ENCODE measurements at places on chromosomes 7 and 10. TPM values are rescaled to one million over a fixed set of nuclear protein-coding genes. Genes with fewer than 3 reads are reported as not detected.

DNA sequence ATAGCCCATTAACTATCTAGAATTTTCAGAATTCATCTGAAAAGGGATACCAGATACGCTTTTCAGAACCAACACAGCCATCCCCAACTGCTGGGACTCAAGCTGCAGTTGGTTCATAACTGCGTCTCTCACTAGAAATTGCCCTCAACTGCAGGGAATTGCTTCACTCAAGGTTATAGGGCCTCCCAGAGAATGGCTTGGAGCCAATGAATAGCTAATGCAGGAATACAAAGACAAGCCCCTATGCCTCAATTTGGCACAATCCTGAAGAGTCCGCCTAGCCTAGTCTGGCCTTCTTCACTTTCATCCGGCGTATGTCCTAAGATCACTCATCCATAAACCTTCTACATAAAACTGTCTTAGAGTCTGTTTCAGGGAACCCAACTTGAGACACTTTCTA is 164.0 kb downstream of the SKAP2 start:
- no peaks in the 10 kb centered on the region for H3K27me3 ChIP-seq
- no peak overlapping the region for H3K27ac ChIP-seq
- no peak overlapping the region for H3K4me3 ChIP-seq
- H3K36me3 ChIP-seq: no peaks in the 10 kb centered on the region
- H3K4me1 ChIP-seq: peaks cover 18% of the 10 kb centered on the region
- DNase-seq: no peak

DNA sequence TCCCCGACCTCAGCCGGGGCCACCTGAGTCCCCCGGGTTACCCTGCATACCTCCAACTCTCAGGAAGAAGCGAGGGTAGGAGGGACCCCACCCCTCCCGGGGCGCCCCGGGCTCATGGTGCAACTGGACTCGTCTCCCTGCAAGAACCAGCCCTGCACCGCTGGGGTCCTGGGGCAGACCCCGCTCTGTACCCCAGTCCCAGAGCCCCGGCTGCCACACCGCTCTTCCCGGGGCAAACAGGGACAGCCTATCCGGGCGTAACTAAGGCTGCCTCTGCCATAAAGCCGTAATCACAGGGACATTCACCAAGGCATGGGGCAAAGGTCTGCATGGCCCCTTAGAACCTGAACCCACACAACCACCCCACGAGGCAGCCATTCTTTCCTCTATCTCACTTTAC is 6.7 kb upstream of the MAFK start:
- H3K36me3 ChIP-seq: no peaks in the 10 kb centered on the region
- no peak for DNase-seq
- peaks cover 15% of the 10 kb centered on the region for H3K27me3 ChIP-seq
- H3K4me3 ChIP-seq: no peak overlapping the region
- no peak overlapping the region for H3K27ac ChIP-seq

GRCh38 chr7:143390104-143390772 is 9.1 kb downstream of the ZYX start:
- peaks cover 32% of the 10 kb centered on the region for H3K36me3 ChIP-seq
- no peak for DNase-seq
- no peaks in the 10 kb centered on the region for H3K27me3 ChIP-seq
- peaks cover 34% of the 10 kb centered on the region for H3K4me1 ChIP-seq

- H3K36me3 ChIP-seq: peaks cover 13% of the 10 kb centered on the region
- DNase-seq: no peak
- no peaks in the 10 kb centered on the region for H3K4me1 ChIP-seq
- no peak overlapping the region for H3K27ac ChIP-seq
Measured at GRCh38 chr7:149225106-149225505, 14.3 kb upstream of the ZNF212 start.

DNA sequence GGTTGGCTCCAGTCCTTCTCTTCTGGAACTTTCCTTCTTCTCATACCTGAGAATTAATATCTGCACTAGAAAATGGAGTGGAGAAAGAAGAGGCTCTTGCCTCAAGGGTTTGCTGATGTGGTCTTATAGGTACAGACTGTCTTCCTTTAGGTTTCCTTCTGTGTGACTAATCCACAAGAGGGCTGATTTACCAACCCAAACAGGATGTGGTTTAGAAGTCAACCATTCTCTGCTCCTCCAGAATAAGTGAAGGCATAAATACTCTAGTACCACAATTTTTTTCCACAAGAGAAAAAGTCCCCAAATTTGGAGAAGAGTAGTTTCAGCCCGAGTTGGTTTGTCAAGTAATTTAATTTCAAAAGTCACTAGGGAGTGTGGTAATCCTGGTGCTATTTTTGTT is 85.8 kb downstream of the NRP1 start:
- H3K27me3 ChIP-seq: no peaks in the 10 kb centered on the region
- H3K27ac ChIP-seq: peak overlapping the region; percentile 37
- peaks cover 55% of the 10 kb centered on the region for H3K36me3 ChIP-seq
- peaks cover 31% of the 10 kb centered on the region for H3K4me1 ChIP-seq

- H3K27me3 ChIP-seq: no peaks in the 10 kb centered on the region
- DNase-seq: no peak
- H3K4me3 ChIP-seq: no peak within 1 kb of the TSS
- no peak within 1 kb of the TSS for H3K27ac ChIP-seq
Measured at GRCh38 chr10:15043674-15044073, at the start of gene OLAH. TSS of gene OLAH (plus strand) at chr10:15043943. CDS start at chr10:15047289, 3,346 bp downstream.

DNA sequence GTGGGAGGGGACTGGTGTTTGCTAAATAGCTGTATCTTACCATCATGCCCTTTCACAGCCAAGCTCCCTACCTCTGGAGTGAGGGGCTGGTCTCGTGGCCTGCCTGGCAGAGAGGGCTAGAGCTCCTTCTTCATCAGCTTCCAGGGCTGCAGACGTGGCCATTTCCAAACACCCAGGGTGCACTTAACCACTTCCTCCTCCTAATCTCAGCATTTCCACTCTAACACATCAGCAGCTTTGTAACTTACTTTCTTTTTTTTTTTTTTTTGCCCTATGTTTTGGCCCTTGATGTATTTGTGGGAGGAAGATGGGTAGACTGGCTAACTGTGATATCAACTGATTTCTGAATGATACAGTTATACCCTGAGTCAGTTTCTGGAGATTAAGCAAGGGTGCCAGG is 27.4 kb downstream of the LRRC4 start:
- H3K4me1 ChIP-seq: peaks cover 10% of the 10 kb centered on the region
- H3K4me3 ChIP-seq: no peak overlapping the region
- peaks cover 4% of the 10 kb centered on the region for H3K36me3 ChIP-seq
- H3K27ac ChIP-seq: no peak overlapping the region
- no peaks in the 10 kb centered on the region for H3K27me3 ChIP-seq

GRCh38 chr7:12092499-12093130 is 118.5 kb upstream of the TMEM106B start:
- no peaks in the 10 kb centered on the region for H3K27me3 ChIP-seq
- H3K27ac ChIP-seq: no peak overlapping the region
- no peak for DNase-seq
- H3K4me3 ChIP-seq: no peak overlapping the region

GRCh38 chr7:94245500-94245899 is 149.2 kb upstream of the COL1A2 start:
- H3K4me1 ChIP-seq: no peaks in the 10 kb centered on the region
- H3K36me3 ChIP-seq: no peaks in the 10 kb centered on the region
- H3K27me3 ChIP-seq: no peaks in the 10 kb centered on the region

GRCh38 chr7:83970081-83970480 is 224.5 kb downstream of the SEMA3A start:
- no peak overlapping the region for H3K4me3 ChIP-seq
- no peak overlapping the region for H3K27ac ChIP-seq
- H3K36me3 ChIP-seq: no peaks in the 10 kb centered on the region
- no peaks in the 10 kb centered on the region for H3K27me3 ChIP-seq

- no peaks in the 10 kb centered on the region for H3K27me3 ChIP-seq
- H3K36me3 ChIP-seq: no peaks in the 10 kb centered on the region
- H3K4me1 ChIP-seq: no peaks in the 10 kb centered on the region
- DNase-seq: no peak
- H3K27ac ChIP-seq: no peak overlapping the region
Measured at GRCh38 chr10:1424648-1425047, 312.7 kb downstream of the ADARB2 start.

GRCh38 chr7:149427096-149427680 is 33.7 kb downstream of the ZNF777 start:
- H3K4me3 ChIP-seq: no peak overlapping the region
- no peak overlapping the region for H3K27ac ChIP-seq
- DNase-seq: no peak

DNA sequence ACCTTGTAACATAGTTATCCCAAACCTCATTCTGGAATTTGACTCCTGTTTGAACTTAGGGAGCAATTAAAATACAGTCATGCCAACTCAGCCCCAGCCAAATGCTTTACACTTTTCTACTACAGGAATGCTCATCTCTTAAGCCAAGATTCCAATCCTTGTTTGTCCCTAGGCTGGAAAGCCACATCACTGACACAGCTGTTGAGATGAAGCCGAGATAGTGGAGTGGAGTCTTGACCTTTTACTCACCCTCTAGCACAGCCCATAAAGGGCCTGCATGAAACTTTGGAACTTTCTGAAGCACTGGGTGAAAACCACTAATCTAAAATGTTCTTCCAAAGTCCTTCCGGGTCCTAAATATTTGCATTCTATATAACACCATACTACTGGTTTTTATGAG is 247.3 kb downstream of the ETV1 start:
- H3K4me3 ChIP-seq: no peak overlapping the region
- no peak overlapping the region for H3K27ac ChIP-seq
- no peaks in the 10 kb centered on the region for H3K27me3 ChIP-seq
- no peaks in the 10 kb centered on the region for H3K4me1 ChIP-seq

GRCh38 chr7:94252124-94252523 is 142.6 kb upstream of the COL1A2 start:
- no peak for DNase-seq
- no peak overlapping the region for H3K4me3 ChIP-seq
- H3K4me1 ChIP-seq: no peaks in the 10 kb centered on the region
- H3K36me3 ChIP-seq: no peaks in the 10 kb centered on the region
- no peak overlapping the region for H3K27ac ChIP-seq
- no peaks in the 10 kb centered on the region for H3K27me3 ChIP-seq

DNA sequence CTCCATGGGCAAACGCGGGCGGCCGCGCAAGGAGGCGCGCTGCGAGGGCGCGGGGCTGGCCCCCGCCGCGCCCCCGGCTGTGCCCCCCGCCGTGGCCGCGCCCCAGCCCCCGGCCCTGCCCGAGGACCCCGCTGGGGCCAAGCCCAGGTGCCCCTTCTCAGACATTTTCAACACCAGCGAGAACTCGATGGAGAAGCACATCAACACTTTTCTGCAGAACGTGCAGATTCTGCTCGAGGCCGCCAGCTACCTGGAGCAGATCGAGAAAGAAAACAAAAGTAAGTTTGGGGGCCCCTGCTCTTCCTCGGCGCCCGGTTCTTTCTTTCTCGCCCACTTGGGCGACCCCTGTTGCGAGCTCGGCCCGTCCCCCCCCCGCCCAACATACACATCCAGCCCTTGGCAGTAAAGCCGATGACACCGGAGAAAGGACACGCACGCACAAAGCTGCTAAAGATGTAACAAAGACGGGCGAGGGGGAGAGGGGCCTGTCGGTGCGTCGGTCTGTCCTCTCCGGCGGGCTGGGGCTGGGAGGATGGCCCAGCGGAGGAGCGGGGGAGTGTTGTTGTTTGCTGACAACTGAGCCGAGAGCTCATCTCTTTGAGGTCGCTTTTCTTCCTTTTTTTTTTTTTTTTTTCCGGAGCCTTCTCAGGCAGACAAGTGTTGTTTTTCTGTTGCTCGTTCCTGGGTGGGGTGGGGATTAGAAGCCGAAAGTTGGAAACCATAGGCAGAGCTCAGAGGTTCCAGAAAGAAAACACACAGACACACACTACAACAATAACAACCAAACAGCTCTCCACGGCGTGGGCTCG is 604 bp downstream of the MXI1 start:
- H3K27ac ChIP-seq: no peak overlapping the region
- H3K4me1 ChIP-seq: peaks cover 6% of the 10 kb centered on the region
- no peaks in the 10 kb centered on the region for H3K36me3 ChIP-seq
- peak overlapping the region; percentile 56 for H3K4me3 ChIP-seq
- no peaks in the 10 kb centered on the region for H3K27me3 ChIP-seq
- DNase-seq: peak; percentile 63

- H3K36me3 ChIP-seq: peaks cover 9% of the 10 kb centered on the region
- no peak for DNase-seq
- H3K4me1 ChIP-seq: no peaks in the 10 kb centered on the region
- H3K4me3 ChIP-seq: no peak overlapping the region
- no peak overlapping the region for H3K27ac ChIP-seq
- H3K27me3 ChIP-seq: no peaks in the 10 kb centered on the region
Measured at GRCh38 chr10:118003126-118003525, 43.6 kb downstream of the RAB11FIP2 start.

DNA sequence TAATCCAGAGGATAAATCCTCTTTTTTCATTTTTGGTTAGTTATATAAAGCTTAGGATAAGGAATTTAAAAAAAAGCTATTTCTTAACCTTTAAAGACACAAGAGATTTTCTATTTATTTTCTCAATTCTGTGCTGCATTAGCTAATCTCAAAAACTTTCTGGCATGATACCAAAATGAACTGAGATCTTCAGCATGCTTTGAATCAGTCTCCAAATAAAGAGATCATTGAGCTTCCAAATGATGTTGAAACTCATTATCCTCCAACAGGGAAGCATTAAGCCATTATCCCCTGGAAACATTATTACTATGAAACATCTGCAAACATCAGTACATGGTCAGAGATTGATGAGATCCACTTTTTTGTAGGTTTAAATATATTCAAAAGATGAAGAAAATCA is 350.3 kb upstream of the TEX47 start:
- no peaks in the 10 kb centered on the region for H3K27me3 ChIP-seq
- H3K4me1 ChIP-seq: no peaks in the 10 kb centered on the region
- no peak overlapping the region for H3K27ac ChIP-seq
- no peak for DNase-seq
- H3K36me3 ChIP-seq: no peaks in the 10 kb centered on the region
- no peak overlapping the region for H3K4me3 ChIP-seq

DNA sequence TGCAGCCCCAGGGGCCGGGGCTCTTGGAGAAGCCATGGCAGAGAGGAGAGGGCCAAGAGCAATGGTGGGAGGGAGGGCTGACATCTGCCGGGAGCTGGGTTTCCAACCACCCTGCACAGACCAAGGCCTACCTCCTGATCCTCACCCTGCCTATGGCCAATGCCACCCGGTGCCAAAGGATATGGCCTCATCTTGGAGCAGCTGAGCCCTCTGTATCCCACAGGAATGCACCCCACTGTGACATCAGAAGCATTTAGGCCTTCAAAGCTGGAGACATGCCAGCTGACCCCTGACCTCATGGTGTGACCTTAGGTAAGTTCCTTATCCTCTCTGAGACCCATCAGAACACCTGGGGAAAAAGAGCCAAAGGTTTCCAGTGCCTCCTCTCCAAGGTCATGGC is 113.6 kb upstream of the ZMIZ1 start:
- no peak for DNase-seq
- H3K27me3 ChIP-seq: no peaks in the 10 kb centered on the region
- H3K36me3 ChIP-seq: no peaks in the 10 kb centered on the region
- peaks cover 15% of the 10 kb centered on the region for H3K4me1 ChIP-seq
- no peak overlapping the region for H3K27ac ChIP-seq

The CBX3 gene
- 136 TPM for total RNA-seq

The BMPER gene
- 13.8 TPM for total RNA-seq

The TCAF2 gene
- total RNA-seq: 2.6 TPM

The TUBB8 gene
- not detected for total RNA-seq

The HTR7 gene
- 0.18 TPM for total RNA-seq

The IFIT1B gene
- 0.21 TPM for total RNA-seq

The UNCX gene
- not detected for total RNA-seq

The HYAL4 gene
- total RNA-seq: not detected

The TMEM229A gene
- total RNA-seq: 0.34 TPM

The IQUB gene
- 5.1 TPM for total RNA-seq

The C10orf105 gene
- 0.14 TPM for total RNA-seq

The PLXDC2 gene
- 61.9 TPM for total RNA-seq

The TAS2R5 gene
- 6.8 TPM for total RNA-seq

The GCK gene
- total RNA-seq: 1.1 TPM

The EEF1AKMT2 gene
- total RNA-seq: 15.1 TPM

The CLRN3 gene
- not detected for total RNA-seq

All from lung (tissue), 17 donors.